ENCODE measurements at places on chromosomes 5 and 9.

GRCh38 chr5:157877821-157878220, 18.9 kb upstream of the CLINT1 start:
- DNase-seq = no peak

DNA sequence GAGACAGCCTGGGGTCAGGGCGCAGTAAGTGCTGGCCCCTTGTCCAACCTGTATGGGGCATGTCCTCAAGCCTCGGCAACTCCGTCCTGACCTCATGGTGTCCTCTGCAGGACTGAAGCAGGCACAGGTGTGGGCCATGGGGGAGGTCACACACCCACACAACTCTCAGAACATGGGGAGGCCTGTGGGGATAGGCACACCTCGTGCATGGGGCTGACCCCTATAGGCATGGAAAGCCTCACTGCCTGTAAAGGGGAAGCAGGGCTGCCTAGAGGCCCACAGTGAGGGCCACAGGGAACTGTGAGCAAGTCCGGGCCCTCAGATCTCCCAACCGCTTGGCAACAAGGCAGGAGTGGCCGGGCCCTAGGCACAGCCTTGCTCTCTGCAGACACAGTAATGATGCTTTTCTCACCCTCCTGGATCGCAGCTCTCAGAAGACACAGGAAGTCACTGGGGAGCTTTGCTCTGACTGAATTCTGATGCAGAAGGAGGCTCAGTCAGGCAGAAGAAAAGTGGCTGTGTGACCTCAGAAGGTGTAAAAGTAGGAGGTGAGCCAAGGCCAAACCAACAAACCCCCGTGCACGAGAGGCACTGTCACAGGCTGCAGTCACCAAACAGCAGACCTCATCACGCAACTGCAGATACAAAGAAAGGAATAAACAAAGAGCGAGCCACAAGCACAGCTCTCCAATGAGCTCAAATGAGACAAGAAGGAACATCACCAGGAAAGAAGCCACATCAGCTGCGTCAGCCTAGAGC, 5.4 kb downstream of the IPPK start:
- no peak for DNase-seq

- no peak for DNase-seq
These were observed 297.7 kb upstream of the NUDT12 start for GRCh38 chr5:103860327-103860726.

DNA sequence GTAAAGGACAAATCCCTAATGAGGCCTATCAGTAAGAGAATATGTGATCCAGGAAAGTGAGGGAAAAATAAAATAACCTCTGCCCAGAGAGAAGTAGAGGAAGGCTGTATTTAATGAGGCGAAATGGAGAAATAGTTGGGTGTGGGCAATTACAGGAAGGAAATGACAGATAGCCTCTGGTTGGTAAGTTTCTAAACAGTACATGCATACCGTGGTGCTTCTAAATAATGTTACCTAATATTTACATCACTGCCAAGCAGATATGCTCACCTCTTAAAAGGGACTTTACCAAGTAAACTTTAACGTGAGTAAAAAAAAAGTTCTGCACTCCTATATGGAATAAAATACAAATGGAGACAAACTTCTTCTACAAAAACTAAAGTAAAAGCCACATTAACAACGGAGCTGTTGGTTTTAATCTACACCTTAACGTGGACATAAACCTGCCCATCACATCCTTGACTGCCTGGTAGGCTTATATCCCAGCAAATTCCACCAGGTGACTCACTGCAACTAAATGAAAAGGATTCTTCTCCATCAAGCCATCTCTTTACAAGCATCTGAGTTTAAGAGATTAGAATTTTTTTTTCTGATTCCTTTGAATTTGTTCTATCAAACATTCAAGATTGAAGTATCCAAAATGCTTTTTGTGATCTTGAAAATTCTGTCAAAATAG, 12.4 kb downstream of the NFIL3 start:
- no peak for DNase-seq

GRCh38 chr9:100229136-100229535, 123.6 kb downstream of the TEX10 start:
- DNase-seq = no peak
